ENCODE measurements at places on chromosomes 2 and 18.

DNA sequence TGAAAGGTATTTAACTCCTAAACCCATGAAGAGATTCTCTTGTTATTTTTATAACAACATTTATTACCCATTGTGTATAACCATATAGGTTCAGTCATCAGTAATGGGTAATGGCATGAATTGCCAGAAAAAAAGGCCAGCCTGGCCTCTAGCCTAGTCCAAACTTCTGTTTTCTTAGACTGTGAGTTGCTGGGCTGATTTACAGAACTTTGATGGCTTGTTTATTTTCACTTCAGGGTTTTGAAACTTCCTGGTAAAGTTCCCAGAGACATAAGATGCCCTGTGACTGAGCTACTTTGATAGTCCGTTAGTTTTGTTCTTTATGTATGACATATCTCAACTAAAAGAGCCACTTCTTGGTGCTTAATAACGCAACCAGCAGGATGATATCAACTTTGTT lies 164.8 kb downstream of the METTL4 start:
- no peak for DNase-seq

GRCh38 chr2:85019121-85019520 lies 48.2 kb downstream of the KCMF1 start:
- no peak for DNase-seq

DNA sequence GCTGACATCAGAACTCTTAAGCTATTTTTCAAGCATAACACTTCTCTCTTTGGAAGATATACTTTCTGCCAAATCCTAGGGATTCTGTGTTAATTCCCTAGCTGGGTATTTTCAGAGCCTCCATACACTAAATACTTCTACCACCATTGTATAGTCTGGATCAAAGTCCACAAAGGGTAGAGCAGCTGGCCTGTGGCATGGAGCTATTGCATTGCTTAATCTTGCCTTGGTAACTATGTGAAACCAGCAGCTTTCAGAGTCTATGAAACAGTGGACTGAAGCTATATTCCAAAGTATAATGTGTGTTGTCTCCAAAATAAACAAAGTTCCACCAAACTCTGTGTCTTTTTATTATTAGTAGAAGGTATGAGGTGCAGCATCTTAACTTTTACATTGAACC lies 296.9 kb upstream of the CDH19 start:
- DNase-seq: no peak

GRCh38 chr2:77021161-77021560 lies 501.0 kb downstream of the LRRTM4 start:
- no peak for DNase-seq

- DNase-seq: no peak
These were observed 57.6 kb upstream of the ZNF532 start for GRCh38 chr18:58806826-58807714.

DNA sequence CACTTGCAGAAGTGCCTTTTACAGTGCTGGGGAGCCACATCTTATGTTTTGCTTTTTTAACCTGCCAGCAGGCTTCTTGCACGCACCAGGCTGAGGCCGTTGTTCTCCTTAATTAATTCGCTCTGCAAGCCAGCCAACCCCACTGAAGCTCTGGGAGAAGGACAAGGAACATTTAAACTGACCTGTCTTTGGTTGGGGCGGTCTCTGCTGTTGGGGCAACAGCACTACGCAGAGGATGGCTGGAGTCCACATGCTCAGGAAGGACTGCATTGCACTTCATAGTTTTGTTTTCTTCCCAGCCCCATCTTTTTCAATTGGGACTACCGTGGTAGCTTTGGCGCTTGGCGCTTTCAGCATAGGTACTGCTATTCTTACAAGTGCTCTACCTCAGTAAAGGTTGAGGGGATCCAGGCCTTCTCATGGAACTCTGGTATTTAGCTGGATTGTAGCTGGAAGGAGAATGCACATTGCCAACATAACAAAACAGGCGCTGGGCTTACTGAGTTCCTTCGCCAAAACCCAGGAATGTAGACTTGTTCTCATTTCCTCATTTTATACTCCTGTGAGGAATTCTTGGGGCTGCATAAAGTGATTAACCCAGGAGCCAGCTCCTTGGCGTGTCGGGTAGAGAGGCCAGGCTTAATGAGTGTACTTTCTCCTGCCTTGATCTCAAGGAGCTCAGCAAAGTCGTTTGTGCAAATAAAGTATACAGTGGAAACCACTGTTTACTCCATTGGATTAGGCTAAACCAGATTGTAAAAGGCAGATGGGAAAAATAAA lies 146.2 kb downstream of the PRKCE start:
- no peak for DNase-seq

All from activated CD8-positive, alpha-beta memory T cell treated with anti-CD3 and anti-CD28 coated beads for 1 hour (primary cell).